ENCODE measurements at places on chromosomes 3 and 15.

DNA sequence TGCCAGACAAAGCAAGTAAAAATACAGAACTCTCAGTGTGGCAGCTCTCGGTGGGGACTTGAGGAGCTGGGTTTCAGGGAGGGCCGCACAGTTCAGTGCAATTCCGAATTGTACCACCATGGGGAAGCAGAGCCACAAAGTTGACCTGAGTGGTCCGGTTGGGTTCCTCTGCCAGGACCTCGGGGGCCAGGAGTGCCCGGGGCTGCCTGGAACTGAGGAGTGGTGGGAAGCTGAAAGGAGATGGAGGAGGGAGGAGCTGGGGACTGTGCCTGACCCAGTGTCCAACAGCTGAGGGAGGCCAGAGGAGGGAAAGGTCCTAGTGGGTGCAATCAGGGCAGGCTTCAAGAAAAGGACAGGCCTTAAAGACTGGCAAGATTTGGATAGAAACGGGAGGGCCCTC, 32.2 kb upstream of the TRH start:
- DNase-seq: peak; percentile 67

DNA sequence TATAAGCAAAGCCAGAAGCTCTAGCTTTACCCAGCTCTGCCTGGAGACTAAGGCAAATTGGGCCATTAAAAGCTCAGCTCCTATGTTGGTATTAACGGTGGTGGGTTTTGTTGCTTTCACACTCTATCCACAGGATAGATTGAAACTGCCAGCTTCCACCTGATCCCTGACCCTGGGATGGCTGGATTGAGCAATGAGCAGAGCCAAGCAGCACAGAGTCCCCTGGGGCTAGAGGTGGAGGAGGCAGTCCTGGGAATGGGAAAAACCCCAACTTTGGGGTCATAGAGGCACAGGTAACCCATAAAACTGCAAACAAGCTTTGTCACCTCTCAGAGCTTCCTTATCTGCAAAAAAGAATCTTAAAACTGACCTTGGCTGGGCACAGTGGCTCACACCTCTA, 6.6 kb downstream of the RHO start:
- no peak for DNase-seq

DNA sequence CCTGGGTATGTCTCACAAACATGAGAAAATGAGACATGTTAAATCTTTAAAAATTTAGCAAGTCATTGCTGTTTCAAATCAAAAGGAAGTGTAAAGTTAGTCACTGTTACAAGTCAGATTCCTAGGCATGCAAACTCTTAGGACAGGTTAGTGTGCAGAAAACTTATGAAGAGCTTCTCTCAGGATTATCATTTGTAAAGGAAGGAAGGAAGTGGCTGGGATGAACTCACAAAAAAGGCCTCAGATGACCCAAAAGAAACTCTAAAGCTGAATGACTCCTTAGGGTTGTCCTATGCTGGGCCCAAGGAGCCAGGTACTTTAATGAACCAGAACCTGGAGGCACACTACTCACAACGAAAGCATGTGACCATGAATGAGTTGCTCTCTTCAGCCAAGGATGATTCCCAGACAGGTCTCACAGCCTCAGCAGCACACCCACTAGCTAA, 25.0 kb downstream of the MSL2 start:
- no peak for DNase-seq

GRCh38 chr15:92323525-92323924, 70.2 kb upstream of the ST8SIA2 start:
- DNase-seq: no peak

DNA sequence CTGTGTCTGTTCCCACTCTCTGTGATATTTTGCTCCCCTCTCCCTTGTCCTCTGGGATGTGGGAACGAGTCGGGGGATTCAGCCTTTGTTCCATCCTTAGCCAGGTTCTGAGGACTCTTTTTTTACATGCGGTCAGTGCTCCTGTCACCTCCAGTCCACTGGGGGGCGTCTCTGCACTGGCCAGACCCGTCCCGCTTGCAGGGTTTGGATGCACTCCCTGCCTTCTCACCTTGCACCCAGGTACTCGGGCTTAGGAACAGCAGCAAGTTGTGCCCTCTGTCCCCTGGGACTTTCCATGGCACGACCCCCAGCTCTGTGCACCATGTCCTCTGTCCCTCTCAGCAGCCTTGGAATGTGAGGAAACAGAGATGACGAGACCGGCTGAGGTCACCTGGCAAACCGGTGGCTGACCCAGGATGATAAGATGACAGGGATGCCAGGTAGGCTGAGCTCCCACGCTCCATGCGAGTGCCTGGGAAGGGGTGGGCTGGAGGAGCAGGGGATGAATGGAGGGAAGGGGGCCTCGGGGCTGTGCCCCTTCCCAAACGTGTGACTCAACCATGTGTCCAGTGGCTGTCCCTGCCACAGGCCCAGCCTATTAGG, 27.3 kb upstream of the FGD5 start:
- DNase-seq: peak; percentile 71
